Immature natural killer cell (primary cell): ENCODE measurements at places on chromosomes 1 and 21.

GRCh38 chr21:42524341-42525028 is 10.8 kb downstream of the SLC37A1 start:
- peak; percentile 69 for DNase-seq

DNA sequence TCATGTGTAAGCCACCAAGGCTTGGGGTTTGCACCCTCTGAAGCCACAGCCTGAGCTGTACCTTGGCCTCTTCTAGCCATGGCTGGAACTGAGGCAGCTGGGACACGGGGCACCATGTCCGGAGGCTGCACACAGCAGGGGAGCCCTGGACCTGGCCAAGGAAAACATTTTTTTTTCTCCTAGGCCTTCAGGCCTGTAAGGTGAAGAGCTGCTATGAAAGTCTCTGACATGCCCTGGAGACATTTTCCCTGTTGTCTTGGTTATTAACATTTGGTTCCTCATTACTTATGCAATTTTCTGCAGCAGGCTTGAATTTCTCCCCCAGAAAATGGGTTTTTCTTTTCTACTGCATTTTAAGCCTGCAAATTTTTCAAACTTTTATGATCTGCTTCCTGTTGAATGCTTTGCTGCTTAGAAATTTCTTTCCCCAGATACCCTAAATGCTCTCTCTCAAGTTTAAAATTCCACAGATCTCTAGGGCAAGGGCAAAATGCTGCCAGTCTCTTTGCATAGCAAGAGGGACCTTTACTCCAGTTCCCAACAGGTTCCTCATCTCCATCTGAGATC is 295.8 kb downstream of the LTN1 start:
- no peak for DNase-seq

GRCh38 chr1:9996624-9997582 is at the start of gene RBP7:
RBP7 (plus strand) TSS chr1:9997228; CDS start chr1:9997259, 31 bp downstream.
- DNase-seq: peak; percentile 0

DNA sequence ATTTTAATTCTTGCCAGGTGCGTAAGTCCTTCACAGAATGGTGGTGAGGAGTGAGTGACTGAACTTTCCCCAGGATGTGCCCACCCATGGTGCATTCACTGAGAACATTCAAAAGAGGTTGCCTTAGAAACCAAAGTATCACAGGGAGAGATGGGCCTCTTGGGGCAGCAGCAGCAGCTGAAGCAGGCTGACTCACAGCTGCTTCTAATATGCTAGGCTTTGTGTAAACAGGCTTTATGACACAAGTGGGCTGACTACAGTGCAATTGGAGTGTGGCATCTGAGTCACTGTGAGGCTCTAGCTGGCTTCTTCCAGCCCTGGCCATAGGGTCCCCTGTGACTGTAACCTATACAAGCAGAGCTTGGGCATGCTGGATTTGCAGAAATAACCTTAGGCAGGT is 12.6 kb downstream of the PIGP start:
- no peak for DNase-seq

- no peak for DNase-seq
Observed at GRCh38 chr1:186754542-186755145, 74.1 kb upstream of the PLA2G4A start.

DNA sequence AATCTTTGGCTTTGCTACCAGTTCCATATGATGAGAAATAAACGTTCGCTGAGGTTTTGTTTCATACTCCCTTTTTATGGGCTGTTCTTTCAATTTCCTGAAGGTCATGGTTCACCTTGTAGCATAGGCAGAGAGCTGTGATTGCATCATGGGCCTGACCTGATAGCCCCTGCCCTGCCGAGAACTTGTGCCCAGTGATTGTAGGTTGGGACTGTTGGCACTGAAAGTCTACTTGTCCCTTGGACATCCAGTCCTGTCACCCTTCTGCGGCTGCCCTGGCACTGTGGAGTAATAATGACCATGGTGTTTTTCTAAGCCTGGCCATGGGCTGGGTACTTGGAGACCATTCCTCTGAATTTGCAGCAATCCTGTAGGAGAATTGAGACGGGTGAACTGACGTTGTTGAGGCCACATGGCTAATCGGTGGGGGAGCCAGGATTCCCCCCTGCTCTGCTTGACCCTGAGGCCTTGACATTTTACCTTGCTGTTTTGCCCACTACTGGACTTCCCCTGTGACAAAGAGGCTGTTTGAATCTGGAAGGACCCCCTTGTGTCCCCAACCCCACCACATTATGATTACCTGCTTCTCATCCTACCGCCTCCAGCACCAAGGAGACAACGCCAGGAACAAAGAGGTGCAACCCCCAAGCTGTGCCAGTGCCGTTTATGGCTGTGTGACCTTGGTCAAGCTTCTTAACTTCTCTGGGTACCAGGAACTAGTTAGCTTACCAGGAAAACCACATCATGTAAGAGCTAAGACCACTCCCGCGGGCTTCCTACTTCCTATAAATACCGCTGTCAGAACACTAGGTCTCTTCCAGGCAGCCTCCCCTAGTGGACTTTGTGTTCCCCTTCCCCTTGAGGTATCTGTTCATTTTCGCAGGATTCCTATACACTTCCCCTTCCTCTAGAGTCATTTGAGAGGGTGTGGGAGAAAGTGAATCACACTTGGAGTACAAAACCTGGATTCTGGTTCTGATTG is 23.4 kb downstream of the SESN2 start:
- DNase-seq: no peak

GRCh38 chr1:112061056-112061455 is 71.6 kb upstream of the KCND3 start:
- DNase-seq: no peak

- DNase-seq: no peak
Observed at GRCh38 chr1:165300400-165300903, 56.1 kb downstream of the LMX1A start.

DNA sequence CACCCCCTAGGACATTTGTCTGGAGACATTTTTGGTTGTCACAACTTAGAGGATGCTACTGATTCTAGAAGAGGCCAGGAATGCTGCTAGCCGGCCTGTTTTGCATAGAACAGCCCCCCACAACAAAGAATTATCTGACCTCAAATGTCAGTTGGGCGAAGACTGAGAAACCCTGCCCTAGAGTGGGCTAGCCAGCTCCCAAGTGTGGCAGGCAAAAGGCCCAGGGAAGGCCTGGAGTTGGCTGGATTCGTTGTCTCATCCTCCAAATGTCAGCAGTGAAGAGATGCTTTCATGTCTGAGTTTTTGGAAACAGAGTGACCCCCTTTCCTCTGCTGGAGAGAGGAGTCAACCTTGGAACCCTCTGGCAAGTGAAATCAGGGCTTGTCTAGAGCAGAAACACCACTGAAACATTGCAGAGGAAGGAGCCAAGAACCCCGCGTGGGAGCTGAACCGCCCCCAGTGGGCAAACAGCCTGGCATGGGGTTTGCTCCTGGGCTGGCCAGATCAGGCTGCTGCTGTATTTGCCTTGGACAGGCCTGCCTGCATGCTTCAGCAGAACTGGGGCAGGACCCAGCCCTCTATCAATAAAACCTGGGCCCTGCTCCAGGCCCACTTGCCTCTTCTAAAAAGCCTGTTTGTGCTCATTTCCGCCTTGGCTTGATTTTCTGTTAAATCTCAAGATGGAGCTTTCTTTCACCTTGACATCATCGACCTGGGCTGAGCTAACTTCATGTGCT is 32.9 kb downstream of the RASSF5 start:
- no peak for DNase-seq
